Stimulated activated CD4-positive, alpha-beta T cell treated with anti-CD3 and anti-CD28 coated beads, Interleukin-15, amount 100 ng/mL, for 1 hour (primary cell): ENCODE measurements at places on chromosomes 3 and 15.
A peak's percentile ranks its signal among the peaks of the same experiment; 100 is the strongest.

- DNase-seq = no peak
These were observed 21.6 kb upstream of the MOBP start for GRCh38 chr3:39445927-39446326.

DNA sequence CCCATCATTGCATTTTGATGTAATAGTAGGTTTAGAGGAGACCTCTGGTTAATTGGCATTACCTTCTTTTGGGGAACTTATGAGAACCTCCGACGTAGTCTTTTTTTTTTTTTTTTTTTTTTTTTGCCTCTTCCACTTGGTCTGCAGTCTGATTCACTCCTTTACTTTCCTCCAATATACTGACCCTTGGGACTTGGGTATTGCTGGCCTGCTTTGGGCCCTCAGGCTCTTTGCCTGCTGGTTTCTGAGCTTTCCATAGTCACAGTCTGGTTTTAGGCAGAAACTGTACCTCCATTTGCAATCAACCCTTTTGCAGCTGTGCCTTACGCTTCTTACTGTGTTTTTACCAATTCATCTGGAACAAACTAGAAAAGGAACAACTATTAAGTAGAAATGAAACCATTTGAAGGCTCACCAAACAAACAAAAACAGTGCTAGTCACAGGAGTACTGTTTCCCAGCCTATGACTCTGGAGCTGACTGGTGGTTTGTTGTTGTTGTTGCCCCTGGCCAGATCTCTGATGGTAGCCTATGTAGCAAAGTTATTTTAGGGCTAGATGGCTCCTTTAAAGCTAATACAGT is 272.8 kb downstream of the BBX start:
- DNase-seq = no peak

DNA sequence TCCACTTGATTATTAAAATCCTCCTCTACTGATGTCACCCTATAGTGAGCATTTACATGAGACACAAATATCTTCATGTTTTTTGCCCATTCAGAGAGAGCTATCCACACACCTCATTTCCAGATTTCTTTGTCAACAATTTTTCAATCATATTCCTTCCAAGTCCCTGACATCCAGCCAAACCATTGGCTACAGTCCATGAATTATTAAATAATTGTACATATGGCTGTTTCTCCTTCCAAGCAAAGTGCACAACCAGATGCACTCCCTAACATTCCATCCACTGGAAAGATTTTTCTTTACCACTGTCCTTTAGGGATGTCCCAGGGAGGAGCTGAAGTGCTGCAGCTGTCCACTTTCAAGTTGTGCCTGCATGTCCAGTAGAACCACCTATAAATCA is 328.0 kb upstream of the MDFIC2 start:
- DNase-seq = no peak

DNA sequence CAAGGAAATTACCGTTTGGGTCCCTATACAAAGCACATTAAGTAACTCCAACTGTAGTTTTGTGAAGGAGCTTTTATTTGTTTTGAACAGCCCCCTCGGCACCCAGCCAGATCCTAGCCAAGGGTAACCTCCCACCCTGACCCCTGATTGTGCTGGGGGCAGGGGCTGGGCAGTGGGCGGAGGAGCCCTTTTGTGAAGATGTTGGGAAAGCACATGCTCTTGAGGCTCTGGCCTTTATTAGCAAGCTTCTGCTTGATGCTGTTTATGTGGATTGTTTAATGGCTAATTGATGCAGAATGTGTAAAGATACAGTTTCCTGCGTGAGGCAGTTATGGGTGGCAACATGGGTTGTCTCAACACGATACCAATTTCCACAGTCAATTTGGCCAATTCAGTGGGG is 136.5 kb downstream of the MAP2K5 start:
- DNase-seq = no peak

DNA sequence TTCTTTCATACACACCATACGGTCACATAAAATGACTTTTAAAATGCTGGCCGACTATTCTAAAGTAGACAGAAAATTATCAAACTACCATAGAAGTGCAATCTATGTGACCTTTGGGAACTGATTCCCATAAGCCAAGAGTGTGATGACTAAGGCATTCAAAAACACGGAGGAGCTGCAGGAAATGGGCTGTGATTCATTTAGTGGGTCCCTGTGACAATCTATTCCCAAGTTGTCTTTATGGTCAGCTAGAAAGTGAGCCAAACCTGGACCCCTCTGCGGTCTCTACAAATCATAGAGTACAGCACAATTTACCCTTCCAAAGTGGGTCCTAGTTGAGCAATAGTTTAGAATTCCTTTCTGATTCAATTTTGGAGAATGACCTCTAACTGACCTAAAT is 251.5 kb upstream of the CBLB start:
- no peak for DNase-seq

DNA sequence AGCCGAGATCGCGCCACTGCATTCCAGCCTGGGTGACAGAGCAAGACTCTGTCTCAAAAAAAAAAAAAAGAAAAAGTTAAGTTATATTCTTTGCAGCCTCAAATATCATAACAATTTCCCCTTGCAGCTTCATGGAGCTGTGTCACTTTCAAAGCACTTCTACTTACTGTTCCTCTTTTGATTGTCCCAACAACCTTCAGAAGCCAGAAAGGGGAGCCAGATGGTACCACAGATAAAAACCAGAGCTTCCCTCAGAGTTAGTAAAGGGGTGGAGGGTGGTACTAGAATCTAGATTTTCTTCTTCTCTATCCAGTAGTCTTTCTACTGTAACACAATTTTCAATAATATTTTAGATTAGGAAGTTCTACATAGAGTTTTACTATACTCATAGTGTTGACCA is 188.8 kb downstream of the TAFA4 start:
- DNase-seq = no peak

GRCh38 chr15:87631775-87632174 is 624.8 kb downstream of the NTRK3 start:
- no peak for DNase-seq

GRCh38 chr3:124456506-124456905 is 273.7 kb upstream of the UMPS start:
- DNase-seq = no peak

DNA sequence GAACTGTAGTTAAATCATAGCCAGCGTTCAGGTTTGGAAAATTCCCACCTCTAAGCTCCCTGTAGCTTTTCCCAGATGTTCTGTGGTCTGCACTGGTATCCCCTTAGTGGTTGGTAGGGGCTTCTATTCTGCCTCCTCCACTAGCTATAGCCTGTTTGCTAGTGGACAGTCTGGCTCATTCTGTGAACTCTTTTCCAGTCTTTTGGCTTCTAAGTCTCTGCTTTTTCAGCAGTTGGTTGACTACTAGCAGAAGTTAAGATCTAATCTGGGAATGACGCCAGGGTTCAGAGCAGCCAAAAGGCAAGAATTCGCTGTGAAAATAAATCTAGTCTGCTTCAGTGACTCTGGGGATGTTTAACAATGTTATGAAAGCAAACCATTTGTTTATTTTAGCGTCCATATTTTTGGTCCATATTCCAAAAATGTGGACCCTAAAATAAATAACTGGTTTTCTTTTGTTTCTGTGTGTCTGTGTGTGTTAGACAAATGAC is 73.7 kb upstream of the WDR72 start:
- DNase-seq = no peak

- no peak for DNase-seq
These were observed 260.6 kb downstream of the GOLGA6L6 start for GRCh38 chr15:20280933-20281463.

DNA sequence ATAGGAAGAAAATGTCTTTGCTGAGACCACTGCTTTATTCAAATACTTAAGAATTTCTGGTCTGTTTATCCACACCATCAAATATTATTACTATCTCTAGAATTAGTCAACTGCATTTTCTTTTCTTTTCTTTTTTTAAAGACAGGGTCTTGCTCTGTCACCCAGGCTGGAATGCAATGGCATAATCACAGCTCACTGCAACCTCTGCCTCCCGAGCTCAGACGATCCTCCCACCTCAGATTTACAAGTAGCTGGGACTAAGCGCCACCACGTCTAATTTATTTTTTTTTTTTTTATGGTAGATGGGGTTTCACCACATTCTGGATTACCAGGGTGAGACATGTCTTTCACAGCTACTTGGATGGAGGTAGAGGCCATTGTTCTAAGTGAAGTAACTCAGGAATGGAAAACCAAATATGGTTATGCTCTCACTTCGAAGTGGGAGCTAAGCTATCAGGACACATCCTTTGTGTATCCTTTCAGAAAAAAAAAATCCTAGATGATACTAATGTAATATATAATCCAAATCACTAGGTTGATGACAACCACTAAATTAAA is 52.8 kb downstream of the STAG1 start:
- DNase-seq = no peak

DNA sequence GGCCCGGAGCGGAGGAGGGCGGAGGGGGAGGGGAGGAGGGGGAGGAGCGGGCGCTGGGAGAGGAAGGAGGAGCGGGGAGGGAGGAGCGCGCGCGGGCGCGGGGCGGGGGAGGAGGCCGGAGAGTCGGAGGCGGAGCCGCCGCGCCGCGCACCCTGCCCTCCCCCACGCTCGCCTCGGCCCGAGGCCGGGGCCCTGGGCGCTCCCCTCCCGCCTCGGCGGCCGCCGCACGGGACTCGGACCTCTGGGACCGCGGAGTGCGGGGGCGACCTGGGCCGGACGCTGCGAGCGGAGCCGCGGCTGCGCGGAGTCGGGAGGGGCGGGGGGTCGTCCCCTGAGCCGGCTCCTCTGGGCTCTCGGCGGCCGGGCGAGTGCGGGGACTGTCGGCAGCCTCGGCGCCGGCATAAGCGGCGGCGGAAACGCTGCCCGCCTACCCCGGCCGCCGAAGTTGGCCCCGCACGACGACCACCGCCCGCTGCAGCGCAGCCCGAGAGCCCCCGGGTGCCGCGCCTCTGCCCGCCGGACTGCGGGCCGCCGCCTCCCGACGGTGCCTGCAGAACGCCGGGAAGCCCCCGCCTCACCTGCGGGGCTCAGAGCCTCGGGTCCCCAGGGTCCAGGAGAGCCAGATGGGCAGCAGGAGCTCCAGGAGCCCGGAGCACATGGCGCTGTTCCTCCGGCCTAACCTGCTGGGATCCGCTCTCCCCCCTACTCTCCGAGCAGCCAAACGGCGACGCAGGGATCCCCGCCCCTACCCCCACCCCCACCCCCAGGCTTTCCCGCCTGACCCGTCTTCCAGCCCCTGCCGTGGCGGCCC is 406 bp upstream of the GABRB3 start:
- DNase-seq = no peak

DNA sequence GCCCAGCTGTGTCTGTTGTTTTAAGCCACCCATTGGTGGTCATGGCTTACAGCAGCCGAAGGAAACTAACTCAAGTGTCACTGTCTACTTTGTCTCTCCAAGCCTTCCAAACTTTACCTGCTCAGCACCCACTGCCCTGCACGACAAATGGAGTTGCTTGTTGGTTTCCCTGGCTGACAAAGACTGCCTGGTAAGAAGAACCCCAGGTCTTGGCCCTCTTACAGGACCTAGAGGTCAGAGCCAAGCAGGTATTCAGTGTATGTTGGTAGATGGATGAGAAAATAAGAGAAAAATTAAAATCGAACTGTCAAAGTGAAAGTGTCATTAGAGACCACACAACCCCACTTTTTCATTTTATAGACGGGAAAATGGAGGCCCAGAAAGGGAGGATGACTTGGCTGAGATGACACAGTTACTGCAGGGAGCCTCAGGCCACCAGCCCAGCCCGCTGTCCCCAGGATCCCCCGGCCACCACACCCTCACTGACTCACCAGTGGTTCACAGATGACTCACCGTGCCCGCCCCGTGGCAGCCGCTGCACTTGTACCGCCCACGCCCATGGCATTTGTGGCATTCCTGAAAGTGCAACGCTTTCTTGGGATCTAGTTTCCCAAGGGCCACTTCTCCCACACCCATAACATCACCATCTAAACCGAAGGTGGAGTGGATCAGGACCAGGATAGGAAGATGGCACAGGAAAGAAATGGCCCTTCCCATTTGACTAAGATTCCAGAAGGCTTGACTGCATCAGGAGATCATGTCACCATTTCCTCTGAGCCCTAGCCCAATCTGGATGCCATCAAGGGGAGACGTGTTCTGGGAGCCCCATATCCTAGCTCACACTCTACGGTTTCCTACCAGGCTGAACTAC is 15.2 kb downstream of the SSUH2 start:
- peak; percentile 21 for DNase-seq

- DNase-seq = no peak
These were observed 13.3 kb upstream of the PAQR9 start for GRCh38 chr3:142976621-142977398.

DNA sequence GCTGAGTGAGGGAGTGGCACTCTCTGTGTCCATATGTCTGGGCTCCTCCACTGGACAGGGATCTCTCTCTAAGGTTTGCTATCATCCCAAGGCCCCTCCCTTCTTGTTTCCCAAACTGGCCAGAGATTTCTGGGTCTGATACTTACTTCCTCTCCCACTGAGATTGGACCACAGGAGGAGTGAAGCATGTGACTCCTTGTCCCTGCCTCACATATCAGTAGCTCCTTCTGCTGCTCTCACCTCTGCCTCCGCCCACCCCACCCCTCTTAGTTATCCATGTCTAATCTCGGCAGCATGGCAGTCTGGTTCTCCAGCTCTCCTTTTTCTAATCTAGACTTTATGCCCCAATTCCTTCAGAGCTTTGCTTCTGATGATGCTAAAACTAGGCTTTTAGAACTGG is 223.1 kb downstream of the RPLP1 start:
- no peak for DNase-seq

GRCh38 chr15:60535265-60535664 is 56.3 kb upstream of the ICE2 start:
- DNase-seq = no peak

- DNase-seq = no peak
These were observed 507.6 kb downstream of the FHIT start for GRCh38 chr3:60743631-60744164.

DNA sequence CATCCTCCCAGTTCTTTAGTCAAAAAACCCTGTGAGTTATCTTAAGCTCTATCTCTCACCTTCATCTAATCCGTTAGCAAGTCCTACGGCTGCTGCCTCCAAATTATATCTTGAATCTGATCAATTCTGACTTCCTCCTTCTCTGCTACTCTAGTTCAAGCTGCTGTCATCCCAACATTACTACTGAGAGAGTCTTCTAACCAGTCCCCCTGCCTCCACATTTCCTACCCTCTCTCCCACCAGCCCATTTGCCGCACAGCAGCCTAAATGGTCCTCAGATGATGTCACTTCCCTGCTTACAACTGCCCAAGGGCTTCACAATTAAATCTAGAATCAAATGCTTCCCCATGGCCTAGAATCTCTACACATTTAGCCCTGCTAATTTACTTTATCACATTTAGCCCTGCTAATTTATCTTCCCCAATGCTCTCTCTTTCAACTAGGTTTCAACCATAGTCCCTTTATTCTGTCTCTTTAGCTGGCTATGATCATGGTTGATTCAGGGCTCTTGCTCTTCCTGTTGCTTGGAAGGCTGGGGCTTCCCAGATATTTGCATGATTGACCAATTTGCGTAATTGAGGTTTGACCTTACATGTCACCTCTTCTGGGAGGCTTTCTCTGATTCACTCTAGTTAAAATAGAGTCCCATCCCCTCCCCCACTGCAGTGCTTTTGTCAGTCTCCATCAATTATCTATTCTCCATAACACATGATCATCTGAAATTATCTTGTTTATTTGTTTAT is 11.0 kb upstream of the ARL14 start:
- no peak for DNase-seq

GRCh38 chr3:119600732-119601131 is 3.0 kb downstream of the PLA1A start:
- no peak for DNase-seq
